NCI-H1436 treated with DMSO at 0.1 percent for 48 hours (cell line): ENCODE measurements at places on chromosomes 5 and 9.

GRCh38 chr9:89493671-89494070 lies 4.2 kb downstream of the SEMA4D start:
- DNase-seq = no peak

DNA sequence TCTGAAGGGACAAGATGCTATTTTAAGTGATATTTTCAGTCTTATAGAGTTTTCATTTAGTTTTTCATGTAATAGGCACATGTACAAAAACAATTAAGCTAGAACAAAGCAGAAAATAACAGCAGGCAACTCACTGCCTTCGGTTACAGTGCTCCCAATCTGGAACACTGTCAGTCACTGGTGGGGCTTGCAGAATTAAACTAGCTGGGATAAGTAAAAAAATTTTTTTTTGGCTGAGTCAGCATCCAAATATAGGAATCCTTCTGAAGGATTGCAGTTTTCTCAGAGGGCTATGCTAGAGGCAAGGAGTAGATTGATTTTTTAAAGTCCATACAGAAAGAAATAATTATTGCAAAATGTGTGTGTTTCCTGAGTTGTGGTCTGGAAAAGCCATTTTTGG lies 250.2 kb upstream of the RFX3 start:
- DNase-seq = no peak

DNA sequence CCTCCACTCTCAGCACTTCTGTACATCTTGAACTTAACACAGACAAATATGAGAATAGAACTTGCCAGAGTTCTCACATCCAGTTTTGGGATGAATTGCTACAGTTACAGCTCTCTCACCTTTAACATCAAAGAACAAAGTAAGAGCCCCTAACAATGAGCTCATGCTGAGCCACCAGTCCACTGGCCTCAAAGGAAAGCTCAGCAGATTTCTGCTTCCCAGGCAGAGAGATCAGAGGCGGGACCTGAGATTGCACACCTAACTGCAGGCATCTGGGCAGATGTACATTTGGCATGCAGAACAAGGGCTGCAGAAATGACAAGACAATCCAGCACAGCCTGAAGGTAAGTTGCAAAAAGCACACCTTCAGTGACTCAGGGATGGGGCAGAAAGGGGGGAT lies 300.9 kb downstream of the MRPS30 start:
- DNase-seq = no peak

GRCh38 chr5:96326902-96327301 lies 106.1 kb downstream of the PCSK1 start:
- DNase-seq = no peak

- no peak for DNase-seq
Observed at GRCh38 chr9:99034149-99034548, 70.8 kb upstream of the TGFBR1 start.

- DNase-seq = no peak
Observed at GRCh38 chr5:143691945-143692290, 120.0 kb upstream of the HMHB1 start.

- DNase-seq = no peak
Observed at GRCh38 chr5:135567661-135568060, 11.1 kb downstream of the CXCL14 start.

DNA sequence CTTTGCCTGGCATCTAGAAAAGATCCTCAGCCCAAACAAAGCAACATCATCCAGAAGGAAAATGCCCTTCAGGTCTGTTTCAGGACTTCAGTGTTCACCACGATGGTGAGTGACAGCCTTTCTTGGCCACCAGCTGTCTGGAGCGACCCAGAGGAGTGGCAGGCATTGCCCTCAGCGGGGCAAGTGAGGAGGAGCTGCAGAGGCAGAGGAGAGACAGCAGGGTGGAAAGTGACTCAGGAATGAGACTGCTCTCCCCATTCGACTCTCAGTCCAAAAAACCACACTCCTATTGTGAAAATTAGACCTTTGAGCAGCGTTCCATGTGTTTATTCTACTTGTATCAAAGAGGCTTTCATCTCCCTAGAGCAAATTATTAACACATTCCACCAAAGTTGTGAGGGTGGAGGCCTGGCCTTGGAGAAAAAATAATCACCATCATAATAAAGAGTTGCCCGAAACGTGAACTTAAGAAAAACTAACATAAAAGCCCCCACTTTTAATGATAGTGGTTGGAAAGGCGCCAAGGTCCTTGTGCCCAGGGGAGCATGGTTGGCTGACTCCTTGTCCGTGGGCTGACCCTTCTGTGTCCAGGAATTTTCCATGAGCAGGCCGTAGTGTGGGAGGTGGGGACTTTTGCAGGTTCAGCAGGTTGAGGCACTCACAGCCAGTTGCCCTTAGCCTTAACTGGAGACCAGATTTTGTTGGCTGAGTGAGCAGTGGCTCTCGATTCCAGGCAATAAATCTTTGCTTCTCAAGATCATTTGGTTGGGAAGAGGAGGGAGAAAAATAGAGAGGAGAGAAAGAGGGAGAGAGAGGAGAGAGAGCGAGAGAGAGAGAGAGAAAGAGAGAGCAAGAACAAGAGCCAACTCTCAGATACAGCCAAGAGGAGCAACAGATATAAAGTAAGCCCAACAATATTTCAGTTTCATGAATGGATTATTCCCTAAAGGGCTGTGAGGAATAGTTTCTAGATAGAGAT lies 125.9 kb upstream of the ANKRD55 start:
- no peak for DNase-seq

DNA sequence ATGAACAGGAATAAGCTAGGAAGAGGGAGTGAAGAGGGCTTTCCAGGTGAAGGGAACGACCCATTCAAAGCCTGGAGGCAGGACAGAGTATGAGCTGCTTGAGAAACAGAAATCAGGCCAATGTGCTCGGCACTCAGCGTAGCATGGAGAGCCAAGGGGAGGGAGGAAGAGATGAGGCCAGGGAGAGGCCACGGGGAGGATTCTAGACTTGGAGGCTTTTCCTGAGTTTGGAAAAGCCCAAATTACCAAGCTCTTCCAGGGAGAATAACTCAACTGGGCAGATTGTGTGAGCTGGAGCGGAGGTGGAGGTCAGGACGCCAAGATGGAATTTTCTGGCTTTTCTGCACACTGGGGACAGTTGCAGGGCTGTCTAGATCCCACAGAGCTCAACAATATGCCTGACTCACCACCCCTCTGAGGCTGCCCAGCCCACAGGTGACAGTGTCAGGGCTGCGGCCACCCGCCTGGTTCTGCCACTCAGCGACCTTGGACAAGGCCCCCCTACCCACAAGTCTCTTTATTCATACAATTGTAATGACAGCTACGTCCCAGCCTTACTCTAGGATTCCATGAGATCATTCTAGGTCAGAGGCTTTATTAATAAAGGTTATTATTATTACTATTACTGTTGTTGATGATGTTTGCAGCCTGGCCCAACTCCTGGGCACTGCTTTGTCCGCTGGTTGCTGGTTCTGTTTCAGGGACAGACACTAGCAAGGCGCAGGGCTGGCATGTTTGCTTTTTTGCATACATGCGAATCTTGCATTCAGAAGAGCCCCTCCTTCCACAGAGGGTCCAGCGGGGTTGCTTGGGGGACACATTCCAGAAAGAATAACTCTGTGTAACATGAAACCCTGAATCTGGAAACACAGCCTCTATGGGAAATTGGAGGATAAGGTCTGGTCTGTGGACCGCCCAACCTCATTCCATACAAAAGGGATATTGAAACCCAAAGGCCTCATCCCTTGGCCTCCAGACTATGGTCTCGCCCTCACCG lies 9.4 kb upstream of the LMX1B start:
- no peak for DNase-seq

GRCh38 chr5:34959323-34959722 lies 30.0 kb downstream of the DNAJC21 start:
- DNase-seq = no peak

- no peak for DNase-seq
Observed at GRCh38 chr5:149348518-149348917, 3.2 kb downstream of the GRPEL2 start.

DNA sequence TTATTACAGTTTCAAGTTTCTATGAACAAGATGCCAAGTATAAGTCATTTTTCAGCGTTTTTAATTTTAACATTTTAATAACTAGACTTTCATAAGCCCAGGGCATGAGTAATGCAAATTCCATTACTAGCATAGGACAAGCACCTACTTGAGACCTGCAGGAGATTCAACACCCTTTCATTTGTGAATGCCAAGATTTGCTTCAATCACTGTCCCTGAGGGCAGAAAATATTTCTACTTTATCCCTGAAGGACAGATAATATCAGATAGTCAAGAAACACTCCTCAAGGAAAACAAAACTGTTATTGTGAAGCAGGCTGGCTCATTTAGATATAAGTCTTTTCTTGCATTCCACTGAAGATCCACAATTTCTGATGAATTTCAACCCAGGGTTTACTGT lies 27.7 kb upstream of the ZNF622 start:
- DNase-seq = no peak

DNA sequence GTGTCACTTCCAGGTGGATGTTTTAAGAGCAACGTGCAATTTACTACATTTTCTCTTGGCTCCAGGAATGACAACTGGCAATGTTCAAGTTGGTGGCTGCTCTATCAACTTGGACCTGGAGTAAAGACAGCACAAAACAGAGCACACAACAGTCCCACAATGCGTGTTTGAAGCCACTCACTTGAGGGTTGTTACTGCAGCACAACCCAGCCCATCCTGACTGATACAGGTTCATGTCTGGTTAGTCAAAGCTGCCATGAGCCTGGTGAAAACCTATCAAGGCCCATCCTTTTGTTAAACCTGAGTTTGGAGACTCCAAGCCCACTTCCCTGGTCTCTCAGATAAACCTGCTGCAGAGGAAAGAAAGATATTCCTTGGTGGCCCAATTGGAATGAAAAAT lies 81.1 kb upstream of the LARP1 start:
- no peak for DNase-seq

GRCh38 chr5:134543820-134544614 lies 18.5 kb downstream of the JADE2 start:
- no peak for DNase-seq

DNA sequence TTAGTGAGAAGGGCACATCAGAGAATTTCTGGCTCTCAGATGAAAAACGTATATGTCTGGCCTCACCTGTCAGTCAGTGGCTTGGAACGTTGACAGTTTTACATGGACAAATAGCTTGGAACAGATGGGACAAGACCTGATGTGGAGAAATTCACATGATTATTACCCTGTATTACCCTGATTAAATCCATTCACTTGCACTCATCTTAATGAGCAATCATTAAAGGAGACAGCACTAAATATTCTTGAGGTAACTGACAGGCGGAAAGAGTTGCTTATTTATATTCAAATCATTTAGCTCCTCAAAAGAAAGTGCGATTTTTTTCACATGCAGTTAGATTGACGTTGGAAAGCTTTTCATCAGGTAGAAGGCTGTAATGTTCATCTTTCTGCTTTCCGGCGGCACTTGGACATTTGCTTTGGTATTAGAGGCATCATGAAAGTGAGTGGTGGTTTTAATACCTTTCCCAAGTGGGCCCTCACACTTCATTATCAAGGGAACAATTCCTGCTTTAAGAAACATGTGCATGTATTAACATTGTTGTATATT lies 11.7 kb upstream of the TAS2R1 start:
- DNase-seq = no peak

- DNase-seq = no peak
Observed at GRCh38 chr9:22278426-22278825, 168.2 kb upstream of the DMRTA1 start.

DNA sequence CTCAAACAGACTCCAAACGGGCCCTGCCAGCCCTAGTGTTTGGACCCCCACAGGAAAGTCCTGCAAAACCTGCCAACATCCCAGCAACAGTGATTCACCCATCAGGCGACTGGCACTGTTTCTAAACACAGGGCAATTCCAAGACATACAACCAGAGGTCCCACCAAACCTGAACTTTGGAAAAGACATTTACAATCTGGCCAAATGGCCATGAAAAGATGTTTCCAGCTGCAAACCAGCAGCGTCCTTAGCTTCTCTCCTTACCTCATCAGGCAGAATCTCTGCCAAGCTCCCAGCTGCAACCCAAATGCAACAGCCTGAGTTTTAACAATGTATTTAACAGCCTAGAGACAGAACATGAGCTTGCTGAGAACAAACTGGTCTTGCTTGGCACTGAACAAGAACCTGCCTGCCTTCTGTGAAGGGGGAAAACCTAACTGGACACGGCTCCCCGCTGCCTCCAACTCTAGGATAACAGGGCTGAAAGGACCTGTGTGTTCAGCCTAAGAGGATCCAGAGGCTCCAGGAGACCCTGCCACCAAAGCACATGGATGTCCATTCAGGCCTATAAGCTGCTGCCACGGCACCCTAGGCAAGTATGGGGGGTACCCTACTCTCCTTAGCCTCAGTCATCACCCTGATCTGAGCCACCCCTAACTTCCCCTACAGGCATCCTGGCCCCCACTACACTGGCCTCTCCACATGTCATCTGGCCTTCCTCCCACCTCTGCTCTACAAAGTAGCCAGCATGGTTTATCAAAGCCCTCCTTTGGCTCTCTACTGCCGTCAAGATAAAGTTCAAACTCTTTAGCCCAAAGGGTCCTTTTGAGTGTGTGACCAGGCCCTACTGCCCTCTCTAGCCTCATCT lies 5.6 kb downstream of the P4HA2 start:
- no peak for DNase-seq

- DNase-seq = no peak
Observed at GRCh38 chr9:13083366-13083765, 196.1 kb downstream of the MPDZ start.

DNA sequence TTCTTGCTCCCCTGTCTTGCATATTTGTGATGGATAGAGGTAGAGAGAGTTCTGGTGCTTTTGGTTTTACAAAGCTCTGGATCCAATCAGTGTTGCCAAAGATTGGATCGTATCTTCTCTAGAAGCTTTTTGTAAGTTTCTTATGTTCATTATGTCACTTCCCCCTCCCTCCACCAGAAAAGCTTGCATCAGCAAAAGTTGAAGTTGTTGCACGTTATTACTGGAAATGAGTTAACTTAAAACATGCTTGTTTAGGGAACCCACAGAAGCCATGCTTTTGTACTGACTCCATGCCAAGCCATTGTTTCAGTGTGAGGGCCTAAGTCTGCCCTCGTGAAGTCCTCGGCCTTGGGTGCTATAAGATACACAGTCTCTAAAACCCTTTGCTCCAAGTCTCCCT lies 186.5 kb downstream of the ERCC6L2 start:
- DNase-seq = no peak

DNA sequence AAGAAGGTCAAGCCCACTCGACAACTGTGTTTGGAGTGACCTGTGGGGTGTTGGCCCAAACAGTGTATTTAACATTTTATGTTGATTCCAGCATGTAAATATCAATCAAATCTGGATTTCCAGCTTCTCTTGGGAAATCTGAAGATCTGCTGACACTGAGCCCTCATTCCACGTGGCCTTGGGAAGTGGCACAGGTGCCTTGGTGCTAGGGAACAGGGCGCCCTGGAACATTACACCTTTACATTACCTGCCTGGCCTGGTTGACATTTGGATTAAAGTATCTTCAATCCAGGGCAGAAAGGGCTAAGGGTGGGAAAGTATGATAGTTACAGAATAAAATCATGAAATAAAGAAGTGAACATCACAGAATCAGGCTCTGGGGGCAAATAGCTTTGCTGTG lies 84.9 kb upstream of the CTSL start:
- no peak for DNase-seq

- DNase-seq = no peak
Observed at GRCh38 chr5:125088522-125089105, 342.2 kb upstream of the ZNF608 start.
